ENCODE measurements at places on chromosomes 5 and 9.
A peak's percentile ranks its signal among the peaks of the same experiment; 100 is the strongest.

DNA sequence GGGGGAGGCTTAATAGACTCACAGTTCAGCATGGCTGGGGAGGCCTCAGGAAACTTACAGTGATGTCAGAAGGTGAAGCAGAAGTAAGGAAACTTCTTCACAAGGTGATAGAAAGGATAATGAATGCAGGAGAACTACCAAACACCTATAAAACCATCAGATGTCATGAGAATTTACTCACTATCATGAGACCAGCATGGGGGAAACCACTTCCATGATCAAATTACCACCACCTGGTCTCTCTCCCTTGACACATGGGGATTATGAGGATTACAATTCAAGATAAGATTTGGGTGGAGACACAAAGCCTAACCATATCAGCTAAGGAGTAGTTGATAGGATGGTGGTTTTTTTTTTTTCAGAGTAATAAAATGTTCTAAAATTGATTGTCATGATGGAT lies 201.8 kb downstream of the CDH12 start:
- H3K27ac ChIP-seq = no peak overlapping the region
- no peak for DNase-seq
- H3K4me1 ChIP-seq = no peaks in the 10 kb centered on the region
- no peaks in the 10 kb centered on the region for H3K36me3 ChIP-seq
- H3K27me3 ChIP-seq = no peaks in the 10 kb centered on the region
- H3K4me3 ChIP-seq = no peak overlapping the region

GRCh38 chr9:6426117-6426516 lies 13.1 kb downstream of the UHRF2 start:
- DNase-seq = no peak
- peak overlapping the region; percentile 39 for H3K27ac ChIP-seq
- H3K27me3 ChIP-seq = no peaks in the 10 kb centered on the region
- H3K4me3 ChIP-seq = no peak overlapping the region
- H3K4me1 ChIP-seq = peaks cover 71% of the 10 kb centered on the region
- peaks cover 79% of the 10 kb centered on the region for H3K36me3 ChIP-seq

DNA sequence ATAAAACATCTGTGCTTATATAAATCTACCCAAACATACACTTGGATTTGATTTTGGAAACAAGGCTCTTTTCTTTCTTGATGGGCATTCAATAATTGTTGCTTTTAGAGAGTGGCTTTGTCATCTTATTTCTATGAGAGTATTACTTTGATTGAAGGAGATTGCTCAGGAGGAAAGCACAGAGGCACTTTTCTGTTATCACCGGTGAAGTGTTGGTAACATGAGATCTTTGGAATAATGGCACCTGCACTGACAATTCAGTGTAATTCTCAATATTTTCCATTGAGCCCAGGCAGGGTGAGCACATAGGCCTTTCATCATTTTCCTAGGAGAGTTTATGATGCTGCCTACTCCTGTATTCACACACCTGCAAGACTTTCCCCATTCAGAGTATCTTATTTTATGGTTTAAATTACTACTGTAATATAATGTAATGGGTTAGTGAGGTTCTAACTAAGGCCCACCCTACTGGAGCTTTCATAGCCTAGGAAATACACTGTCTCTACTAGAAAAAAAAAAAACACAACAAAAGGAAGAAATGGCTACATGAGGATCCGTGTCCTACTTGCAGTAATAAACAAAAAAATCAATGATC lies 244.3 kb downstream of the DENND1A start:
- H3K36me3 ChIP-seq = peaks cover 16% of the 10 kb centered on the region
- H3K27ac ChIP-seq = peak overlapping the region; percentile 28
- H3K27me3 ChIP-seq = no peaks in the 10 kb centered on the region
- DNase-seq = no peak
- H3K4me3 ChIP-seq = no peak overlapping the region

- DNase-seq = peak; percentile 86
- H3K4me3 ChIP-seq = peak overlapping the region; percentile 64
- peak overlapping the region; percentile 100 for H3K27ac ChIP-seq
Observed at GRCh38 chr9:89427621-89428221, 70.2 kb downstream of the SEMA4D start.

- peaks cover 29% of the 10 kb centered on the region for H3K27me3 ChIP-seq
- no peak overlapping the region for H3K27ac ChIP-seq
- no peaks in the 10 kb centered on the region for H3K36me3 ChIP-seq
- peaks cover 14% of the 10 kb centered on the region for H3K4me1 ChIP-seq
- no peak for DNase-seq
Observed at GRCh38 chr5:547086-547924, 23.1 kb upstream of the SLC9A3 start.

DNA sequence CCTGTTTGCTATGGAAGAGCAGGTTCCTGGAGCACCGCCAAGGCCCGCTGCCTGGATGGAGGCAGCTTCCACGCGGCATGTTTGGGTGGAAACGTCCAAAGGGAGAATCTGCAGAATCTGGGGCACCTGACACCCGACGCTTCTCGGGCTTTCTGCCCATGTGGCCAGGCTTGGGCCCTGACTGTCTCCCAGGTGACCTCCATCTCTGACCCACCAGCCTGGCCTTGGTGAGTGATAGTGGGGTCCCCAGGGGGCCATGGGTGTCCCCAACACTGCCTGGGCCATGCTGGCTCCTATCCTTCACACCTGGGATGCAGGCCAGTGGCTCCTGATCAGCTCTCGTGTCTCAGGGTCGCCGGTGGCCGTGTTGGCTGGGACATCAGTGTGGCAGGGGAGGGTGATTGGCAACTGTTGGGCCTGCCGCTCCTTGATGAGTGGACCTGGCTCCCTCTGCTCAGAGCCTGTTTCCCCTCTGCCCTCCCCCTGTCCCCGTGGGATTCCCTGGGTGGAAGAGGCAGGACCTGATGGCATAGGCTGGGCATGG lies 34.0 kb downstream of the GLT6D1 start:
- H3K36me3 ChIP-seq = no peaks in the 10 kb centered on the region
- no peak for DNase-seq
- H3K4me1 ChIP-seq = no peaks in the 10 kb centered on the region
- no peak overlapping the region for H3K27ac ChIP-seq
- H3K27me3 ChIP-seq = peaks cover 15% of the 10 kb centered on the region

- H3K27me3 ChIP-seq = peaks cover 9% of the 10 kb centered on the region
- no peak for DNase-seq
- no peaks in the 10 kb centered on the region for H3K36me3 ChIP-seq
- no peak overlapping the region for H3K4me3 ChIP-seq
Observed at GRCh38 chr9:121635300-121635876, 16.0 kb upstream of the DAB2IP start.

DNA sequence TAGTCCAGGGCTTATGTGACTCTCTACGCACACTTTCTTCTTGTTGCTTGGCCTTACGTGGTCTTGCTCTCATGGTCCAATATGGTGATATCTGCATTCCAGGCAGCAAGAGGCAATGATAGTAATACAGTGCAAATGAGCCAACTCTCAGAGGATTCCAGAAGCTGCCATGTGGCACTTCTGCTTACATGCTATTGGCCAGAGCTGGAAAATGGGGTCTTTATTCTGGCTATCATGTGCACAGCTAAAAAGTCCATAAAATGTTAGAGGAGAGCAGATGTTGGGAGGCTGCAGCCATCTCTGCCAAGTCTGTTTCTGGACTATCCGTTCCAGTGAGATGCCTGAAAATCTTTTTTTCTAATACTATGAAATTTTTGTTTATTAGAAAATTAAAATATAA lies 2.9 kb upstream of the SEPTIN8 start:
- H3K27me3 ChIP-seq = peaks cover 40% of the 10 kb centered on the region
- peaks cover 10% of the 10 kb centered on the region for H3K4me1 ChIP-seq
- H3K4me3 ChIP-seq = no peak overlapping the region
- no peak for DNase-seq
- H3K36me3 ChIP-seq = no peaks in the 10 kb centered on the region

GRCh38 chr5:82813861-82814260 lies 263.3 kb downstream of the TMEM167A start:
- H3K27ac ChIP-seq = no peak overlapping the region
- DNase-seq = no peak
- no peak overlapping the region for H3K4me3 ChIP-seq
- H3K36me3 ChIP-seq = no peaks in the 10 kb centered on the region
- peaks cover 9% of the 10 kb centered on the region for H3K4me1 ChIP-seq

DNA sequence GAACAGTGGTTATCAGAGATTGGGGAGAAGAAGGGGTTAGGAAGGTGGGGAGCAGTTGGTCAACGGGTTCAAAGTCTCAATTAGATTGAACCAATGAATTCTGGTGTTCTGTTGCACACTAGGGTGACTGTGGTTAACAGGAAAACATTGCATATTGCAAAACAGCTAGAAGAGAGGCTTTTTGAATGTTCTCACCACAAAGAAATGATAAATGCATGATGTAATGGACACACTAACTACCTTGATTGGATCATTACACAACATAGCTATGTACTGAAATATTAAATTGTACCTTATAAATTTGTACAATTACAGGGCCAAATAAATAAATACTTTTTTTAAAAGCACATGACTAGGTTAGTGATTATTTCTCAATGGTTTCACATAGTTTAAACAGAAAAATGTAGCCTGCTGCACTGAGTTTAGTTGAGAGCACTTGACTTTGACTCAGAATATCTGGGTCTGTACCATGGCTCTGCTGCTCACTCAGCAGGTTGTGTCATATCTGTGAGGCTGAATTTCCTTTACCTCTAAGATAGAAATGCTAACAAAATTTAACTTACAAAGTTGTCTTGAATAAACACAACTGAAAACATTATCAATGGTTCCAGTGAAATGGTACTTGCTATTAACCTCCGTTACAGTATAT lies 30.4 kb downstream of the NUDT12 start:
- H3K27ac ChIP-seq = no peak overlapping the region
- DNase-seq = no peak
- no peaks in the 10 kb centered on the region for H3K36me3 ChIP-seq
- H3K4me1 ChIP-seq = no peaks in the 10 kb centered on the region
- H3K4me3 ChIP-seq = no peak overlapping the region

GRCh38 chr9:94031946-94032345 lies 52.3 kb upstream of the PTPDC1 start:
- no peak for DNase-seq
- peaks cover 12% of the 10 kb centered on the region for H3K27me3 ChIP-seq
- H3K27ac ChIP-seq = no peak overlapping the region
- peak overlapping the region; percentile 96 for H3K4me3 ChIP-seq
- peaks cover 13% of the 10 kb centered on the region for H3K36me3 ChIP-seq
- H3K4me1 ChIP-seq = peaks cover 25% of the 10 kb centered on the region

DNA sequence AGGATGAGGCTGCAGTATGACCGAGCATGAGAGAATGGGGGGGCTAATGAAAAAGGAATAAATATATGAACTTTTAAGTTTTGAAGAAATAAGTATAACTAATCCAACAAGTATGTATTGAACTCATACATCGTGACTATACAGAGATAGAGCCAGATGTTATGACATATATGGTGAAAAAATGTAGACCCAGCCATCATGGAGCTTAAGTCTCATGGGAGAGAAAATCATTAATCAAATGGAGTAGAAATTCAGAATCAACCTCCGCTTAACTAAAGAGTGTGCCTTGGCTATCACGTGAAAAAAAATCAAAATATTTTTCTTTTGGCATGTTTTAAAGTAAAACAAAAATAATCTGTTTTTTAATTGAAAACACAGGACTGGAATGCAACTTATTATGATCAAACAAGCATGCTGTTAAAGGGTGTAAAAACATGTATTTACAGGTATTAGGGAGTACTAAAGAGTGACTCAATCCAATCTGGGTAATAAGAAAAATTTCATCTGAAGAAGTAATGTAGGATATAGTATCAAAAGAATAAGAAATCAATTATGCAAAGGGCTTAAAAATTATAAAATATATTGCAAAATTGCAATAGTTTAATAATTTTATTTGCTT lies 868.5 kb upstream of the NUDT12 start:
- H3K36me3 ChIP-seq = no peaks in the 10 kb centered on the region
- no peak for DNase-seq
- no peak overlapping the region for H3K4me3 ChIP-seq
- no peaks in the 10 kb centered on the region for H3K4me1 ChIP-seq
- H3K27ac ChIP-seq = no peak overlapping the region
- H3K27me3 ChIP-seq = no peaks in the 10 kb centered on the region

- no peak overlapping the region for H3K27ac ChIP-seq
- peaks cover 73% of the 10 kb centered on the region for H3K36me3 ChIP-seq
- H3K4me3 ChIP-seq = no peak overlapping the region
- DNase-seq = no peak
- H3K4me1 ChIP-seq = peaks cover 4% of the 10 kb centered on the region
Observed at GRCh38 chr5:62477801-62478200, 65.2 kb downstream of the IPO11 start.

- H3K27ac ChIP-seq = no peak overlapping the region
- peaks cover 24% of the 10 kb centered on the region for H3K4me1 ChIP-seq
- DNase-seq = no peak
- no peaks in the 10 kb centered on the region for H3K27me3 ChIP-seq
- H3K4me3 ChIP-seq = no peak overlapping the region
- H3K36me3 ChIP-seq = no peaks in the 10 kb centered on the region
Observed at GRCh38 chr9:19231904-19232822, 1.7 kb downstream of the DENND4C start.

DNA sequence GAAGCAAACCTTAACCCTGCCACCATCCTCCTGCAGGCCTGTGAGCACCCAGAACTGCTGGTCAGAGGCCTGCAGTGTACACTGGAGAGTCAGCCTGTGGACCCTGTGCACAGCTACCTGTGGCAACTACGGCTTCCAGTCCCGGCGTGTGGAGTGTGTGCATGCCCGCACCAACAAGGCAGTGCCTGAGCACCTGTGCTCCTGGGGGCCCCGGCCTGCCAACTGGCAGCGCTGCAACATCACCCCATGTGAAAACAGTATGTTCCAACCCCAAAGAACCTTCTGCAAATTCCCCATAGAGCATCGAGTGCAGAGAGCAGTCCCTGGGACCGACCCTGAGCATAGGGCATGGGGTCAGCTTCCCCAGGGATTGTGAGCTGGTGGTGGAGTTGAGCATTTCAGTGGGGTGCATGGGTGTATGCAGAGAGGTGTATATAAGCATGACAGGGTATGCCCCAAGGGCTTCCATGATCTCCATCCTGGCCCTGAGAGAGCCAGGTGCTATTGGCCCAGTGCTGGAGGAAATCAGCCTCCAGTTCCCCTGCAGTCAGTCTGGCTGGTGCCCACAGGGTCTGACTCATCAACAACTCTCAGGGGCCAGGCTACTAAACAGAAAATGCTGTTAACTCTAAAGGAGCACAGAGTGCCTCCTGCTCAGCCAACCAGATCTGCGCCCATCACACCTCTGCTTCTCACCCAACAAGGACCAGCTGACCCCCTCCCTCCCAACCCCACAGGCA lies 126.2 kb downstream of the SAXO1 start:
- H3K4me3 ChIP-seq = no peak overlapping the region
- no peak overlapping the region for H3K27ac ChIP-seq
- no peaks in the 10 kb centered on the region for H3K36me3 ChIP-seq
- DNase-seq = no peak
- H3K27me3 ChIP-seq = no peaks in the 10 kb centered on the region

All from activated T-cell treated with anti-CD3 and anti-CD28 coated beads, Interleukin-2, amount 50 U/mL, for 24 hours (primary cell).